ENCODE measurements at places on chromosomes 12 and 14.

DNA sequence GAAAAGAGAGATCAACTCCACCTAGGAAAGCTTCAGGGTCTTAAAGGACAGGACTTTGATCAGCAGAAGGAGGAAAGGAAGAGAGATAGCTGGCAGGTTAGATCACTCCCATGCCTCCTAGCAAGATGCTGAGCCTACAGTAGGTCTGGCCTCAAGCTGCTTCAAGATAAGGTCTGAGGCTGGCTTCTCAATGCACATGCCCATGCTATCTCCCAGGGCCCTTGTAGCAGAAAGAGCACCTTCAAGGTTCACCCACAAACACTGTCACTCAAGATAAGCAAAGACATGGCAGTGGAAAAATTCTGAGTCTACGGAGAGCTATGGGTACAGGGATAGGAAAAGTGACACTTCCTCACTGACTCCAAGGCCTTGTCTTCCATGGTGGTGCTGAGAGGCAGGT lies 14.3 kb downstream of the REM2 start:
- no peak for ATAC-seq

DNA sequence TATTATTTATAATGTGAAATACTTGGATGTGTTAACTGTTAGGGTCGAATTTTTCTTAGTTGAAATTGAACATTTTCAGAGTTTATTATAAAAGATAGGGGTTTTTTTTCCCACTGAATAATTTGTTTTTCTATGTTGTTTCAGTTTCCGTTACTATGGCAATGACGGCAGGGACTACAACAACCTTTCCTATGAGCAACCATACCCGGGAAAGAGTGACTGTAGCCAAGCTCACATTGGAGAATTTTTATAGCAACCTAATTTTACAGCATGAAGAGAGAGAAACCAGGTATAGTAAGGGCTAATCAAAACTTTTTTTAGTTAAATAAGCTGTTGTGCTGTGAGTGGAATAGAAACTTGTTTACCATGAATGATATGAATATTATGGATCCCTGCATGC lies 35.1 kb upstream of the BMAL2 start:
- ATAC-seq, result no peak

DNA sequence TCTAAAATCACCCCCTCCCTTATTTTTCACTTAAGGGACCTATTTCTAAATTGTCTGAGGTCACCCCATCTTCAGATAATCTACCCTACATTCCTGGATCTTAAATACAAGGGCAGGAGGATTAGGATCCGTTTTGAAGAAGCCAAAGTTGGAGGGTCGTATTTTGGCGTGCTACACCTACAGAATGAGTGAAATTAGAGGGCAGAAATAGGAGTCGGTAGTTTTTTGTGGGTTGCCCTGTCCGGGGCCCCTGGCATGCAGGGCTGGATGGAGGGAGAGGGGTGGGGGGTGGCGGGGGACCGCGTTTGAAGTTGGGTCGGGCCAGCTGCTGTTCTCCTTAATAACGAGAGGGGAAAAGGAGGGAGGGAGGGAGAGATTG lies 300 bp upstream of the CCND2 start:
- no peak for ATAC-seq

GRCh38 chr14:70601162-70601561 lies 707 bp upstream of the MED6 start:
- peak; percentile 41 for ATAC-seq

DNA sequence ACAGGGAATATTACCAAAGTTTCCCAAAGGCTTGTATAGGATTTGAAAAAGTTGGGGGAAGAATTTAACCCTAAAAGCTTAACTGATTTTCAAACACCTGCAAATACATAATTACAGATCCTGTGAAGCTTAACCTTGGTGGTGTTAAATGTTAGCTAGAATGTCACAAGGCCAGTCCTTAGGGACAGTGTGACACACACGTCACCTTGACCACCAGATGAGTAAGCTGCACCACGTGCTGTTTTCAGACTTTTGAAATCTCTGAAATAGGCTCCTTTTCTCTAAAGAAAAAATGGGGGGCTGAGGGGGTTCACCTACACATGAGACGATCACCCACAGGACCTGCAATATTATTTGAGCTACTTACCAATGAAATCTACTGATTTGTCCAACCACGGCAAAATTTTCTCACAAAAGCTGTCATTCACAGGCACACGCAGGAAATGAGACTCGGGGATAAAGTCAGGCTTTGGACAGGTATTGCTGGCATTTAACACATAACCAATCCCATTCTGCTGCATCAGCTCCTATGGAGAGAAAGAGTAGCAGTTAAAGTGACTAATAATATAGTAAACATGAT lies 75.9 kb downstream of the DUSP16 start:
- ATAC-seq, result no peak

DNA sequence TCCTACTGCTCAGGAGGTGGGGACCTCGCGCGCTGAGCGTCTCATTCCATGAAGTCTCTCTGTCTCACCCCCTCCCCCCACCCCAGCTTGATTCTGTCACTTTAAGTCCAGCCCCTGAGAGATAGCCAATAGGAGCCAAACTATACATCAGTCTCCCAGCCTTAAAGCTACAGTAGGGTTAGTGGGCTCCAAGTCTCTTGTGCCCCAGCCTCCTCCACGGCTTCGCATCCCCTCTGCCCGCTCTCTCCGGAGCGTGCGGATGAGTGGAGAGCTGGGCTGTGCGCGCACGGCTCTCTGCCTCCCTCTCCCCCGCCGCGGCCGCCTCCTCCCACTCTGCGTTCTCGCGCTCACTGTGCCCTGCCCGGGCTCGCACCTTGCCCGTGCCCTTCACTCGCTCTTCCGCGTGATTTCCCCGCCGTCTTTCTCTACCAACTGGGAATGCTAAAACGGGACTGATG lies at the start of gene ESRRB:
Gene ESRRB (plus strand): TSS at position 191 of the 458 bp plus-strand sequence. CDS start 265 bp downstream, at position 456.
- peak; percentile 59 for ATAC-seq

- ATAC-seq, result peak; percentile 81
Measured at GRCh38 chr12:46908236-46908935, 82.6 kb upstream of the SLC38A4 start.

- ATAC-seq, result no peak
Measured at GRCh38 chr12:107242189-107242588, 148.8 kb upstream of the CRY1 start.

DNA sequence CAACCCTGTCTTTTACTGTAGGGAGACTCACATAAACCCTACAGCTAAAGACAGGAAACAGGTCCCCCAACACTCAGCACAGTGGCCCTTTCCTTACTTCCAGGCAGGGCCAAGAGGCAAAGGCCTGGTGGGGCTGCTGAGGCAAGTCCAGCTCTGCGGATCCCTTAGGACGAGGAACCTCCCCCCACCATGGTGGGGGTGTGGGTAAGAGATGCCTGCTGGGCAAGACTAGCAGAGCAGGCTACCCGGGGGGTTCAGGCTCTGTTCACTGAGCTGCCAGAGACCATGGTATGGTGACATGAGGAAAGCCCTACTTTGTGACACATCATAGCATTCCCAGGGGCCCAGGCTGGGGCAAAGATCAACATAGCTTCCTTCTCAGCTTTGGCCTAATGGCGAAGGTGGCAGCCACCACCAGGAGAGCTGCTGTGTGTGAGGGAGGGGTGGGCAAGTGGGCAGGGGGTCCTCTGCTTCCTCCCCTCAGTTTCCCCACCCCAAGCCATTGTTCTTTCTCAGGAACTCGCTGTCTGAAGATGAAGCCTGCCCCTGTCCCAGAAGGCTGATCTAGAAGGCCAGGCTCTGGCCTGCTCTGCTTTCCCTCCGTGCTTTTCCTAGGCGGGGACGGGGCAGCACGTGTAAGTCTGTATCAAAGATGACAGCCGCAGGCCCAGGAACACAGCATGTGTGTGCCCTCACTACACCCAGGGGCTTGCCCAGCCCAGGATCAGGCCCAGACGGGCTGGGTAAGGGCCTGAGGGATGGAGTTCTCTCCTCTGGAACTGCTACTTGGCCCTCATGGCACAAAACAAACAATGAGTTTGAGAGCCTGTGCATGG lies 10.1 kb upstream of the TINF2 start:
- no peak for ATAC-seq

DNA sequence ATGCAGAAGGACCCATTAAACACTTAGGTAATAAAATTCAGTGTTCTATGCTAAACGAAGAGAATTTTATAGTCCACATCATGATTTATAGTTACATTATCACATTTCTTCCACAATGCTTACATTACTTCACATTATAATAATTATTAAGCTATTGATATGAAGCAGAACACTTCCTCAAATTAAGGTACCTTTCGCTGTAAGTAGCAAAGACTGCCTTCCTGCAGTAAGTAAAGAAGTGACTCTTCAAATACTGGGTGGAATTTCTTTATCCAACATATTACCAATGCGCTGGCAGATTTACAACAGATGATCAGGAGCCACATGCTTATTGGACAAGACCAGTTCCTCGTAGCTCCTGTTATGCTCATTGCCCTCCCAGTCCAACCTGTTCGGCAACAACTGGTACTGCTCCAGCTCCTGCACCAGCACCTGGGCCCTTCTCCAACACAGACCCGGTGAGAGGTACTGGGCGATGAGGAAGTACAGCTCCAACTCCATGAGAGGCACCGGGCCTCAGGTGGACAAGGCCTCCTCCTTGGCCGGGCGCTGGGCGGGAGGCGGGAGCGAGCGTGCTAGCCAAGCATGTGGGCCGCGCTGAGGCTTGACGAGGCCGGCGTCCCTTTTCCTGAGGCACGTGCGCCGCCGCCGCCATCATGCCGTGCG lies 210.7 kb upstream of the ATP2B1 start:
- no peak for ATAC-seq

DNA sequence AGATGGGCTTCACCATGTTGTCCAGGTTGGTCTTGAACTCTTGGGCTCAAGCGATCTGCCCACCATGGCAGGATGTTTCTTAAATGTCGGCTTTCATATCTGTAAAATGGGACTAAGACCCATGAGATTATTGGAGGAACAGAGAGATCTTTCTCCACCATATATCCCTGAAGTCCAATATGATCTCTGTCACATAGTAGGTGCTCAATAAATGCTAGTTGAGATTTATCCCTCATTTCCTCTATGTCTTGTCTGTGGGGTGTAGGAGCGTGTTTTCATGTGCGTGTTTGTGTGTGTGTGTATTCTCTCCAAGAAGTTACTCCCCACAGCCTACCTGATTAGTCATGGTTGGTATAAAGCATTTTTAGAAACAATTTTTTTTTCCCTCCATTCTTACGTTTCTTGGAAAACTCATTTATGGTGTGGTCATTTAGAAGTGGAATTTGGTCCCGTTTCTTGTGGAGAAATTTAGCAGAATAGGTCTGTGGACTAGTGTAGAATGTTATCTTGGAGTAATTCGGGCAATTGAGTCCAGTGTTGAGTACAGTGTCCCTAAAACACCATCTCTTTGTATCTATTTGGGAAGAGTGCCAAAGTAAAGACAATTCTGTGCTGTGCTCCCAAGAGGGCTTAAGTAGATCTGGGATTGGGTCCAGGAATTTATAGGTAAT lies 4.3 kb downstream of the STRAP start:
- ATAC-seq, result no peak

DNA sequence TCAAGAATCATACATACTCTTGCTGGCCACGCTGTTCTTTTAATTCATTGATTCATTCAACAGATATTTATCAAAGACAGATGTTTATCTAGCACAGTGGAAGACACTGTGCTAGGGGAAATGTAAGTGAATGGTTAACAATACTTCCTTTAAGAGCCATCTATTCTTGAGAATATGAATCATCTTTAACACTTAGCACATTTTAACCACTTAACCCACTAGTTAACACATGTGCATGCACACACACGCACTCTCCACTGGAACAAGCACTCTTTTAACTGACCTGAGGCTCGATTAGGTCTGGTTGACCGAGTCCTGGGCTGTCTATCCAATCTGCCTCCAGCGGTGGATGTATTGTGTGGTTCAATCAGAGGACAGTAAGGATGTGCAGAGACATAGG lies 34.6 kb downstream of the LMNTD1 start:
- ATAC-seq, result peak; percentile 86

DNA sequence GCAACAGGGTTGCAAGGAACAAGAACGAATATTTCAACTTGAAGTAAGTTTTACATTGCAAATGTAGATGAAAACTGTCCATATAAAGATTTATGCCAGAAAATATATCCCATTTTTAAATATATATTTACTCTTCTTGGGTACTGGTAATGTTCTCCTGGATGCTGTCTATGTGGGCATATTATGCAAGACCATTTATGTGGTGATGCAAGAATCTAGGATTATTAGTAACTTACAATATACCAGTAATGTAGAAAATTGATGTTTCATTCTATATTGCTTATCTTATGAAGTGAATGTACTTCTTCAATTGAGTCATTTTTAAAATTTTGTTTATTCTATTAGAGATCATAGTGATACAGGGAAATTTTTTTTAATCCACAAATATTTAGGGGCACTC lies 25.1 kb downstream of the FGFR1OP2 start:
- no peak for ATAC-seq

DNA sequence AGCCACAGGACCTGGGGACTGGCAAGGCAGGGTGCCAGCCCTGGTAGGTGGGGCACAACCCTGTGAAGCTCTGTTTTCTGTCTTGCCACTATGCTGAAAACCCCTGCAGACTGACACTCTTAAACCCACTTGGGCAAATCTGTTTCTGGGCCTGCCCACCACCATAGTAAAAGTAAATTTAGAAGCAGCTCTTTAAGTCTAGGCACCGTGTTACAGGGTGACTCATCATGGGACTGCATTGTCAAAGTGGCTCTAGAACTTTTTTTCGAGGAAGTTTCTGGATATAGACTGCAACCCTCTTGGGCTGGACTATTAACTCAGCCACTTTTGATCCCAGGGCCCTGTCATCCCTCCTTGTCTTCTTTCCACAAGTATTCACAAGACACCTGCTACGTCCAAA lies 7.7 kb downstream of the TUNAR start:
- no peak for ATAC-seq
